ENCODE measurements at places on chromosomes 1 and 21.

DNA sequence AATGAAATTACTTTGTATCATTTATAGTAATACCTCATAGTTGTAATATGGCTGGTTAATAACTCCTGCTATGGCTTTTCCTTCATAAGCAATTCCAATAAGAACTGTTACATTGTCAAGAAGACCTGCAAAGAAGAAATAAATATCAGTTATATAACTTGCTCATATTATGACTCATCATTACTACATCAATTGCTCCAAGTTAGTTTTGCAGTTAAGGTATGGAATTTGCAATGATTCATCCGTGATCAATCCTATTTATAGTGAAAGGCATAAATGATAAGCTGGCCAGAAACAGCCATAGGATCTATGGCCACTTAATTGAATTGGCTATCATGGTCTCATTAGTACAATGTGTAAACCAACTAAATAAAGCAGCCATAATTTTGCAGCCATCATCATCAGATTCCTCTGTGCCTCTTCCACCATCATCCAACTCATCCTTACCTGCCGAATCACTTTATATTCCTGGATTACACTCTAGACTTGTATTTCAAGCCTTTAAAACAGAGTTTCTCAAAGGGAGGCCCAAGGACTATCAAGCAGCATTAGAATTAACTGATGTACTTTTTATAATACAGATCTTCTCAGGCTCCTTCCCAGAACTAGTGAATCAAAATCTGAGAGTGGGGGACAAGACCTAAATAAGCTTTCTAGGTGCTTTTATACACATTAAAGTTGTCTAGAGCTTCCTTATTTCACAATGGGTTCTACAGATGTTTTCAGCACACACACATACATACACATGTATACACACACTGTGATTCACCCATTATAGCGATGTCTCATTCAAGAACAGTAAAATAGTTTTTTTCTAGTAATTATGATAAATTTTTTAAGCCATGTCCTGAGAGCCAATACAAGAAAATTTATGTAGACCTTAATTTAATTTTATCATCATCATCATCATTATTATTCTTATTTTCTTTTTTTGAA lies 21.2 kb upstream of the EPRS1 start:
- DNase-seq = no peak

DNA sequence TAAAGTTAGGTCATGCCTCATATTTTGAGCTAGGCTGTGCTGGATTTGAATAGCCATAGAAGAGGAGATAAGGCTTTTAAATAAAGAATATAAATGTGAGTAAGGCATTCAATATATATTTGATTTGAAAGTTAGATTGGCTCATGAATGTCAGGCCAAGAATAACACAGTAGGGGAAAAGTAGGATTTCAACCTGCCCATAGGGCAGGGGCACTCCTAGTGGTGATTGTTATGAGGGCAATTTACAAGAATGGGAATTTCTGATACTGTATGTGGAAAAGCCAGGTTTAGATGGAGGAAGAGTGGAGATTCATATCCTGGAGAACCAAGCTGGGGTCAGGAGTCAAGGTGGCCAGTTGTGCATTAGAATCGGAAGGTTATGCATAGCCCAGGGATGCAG lies 74.9 kb downstream of the DNAH14 start:
- DNase-seq = no peak

GRCh38 chr1:88735909-88736308 lies 51.8 kb downstream of the PKN2 start:
- DNase-seq = no peak

DNA sequence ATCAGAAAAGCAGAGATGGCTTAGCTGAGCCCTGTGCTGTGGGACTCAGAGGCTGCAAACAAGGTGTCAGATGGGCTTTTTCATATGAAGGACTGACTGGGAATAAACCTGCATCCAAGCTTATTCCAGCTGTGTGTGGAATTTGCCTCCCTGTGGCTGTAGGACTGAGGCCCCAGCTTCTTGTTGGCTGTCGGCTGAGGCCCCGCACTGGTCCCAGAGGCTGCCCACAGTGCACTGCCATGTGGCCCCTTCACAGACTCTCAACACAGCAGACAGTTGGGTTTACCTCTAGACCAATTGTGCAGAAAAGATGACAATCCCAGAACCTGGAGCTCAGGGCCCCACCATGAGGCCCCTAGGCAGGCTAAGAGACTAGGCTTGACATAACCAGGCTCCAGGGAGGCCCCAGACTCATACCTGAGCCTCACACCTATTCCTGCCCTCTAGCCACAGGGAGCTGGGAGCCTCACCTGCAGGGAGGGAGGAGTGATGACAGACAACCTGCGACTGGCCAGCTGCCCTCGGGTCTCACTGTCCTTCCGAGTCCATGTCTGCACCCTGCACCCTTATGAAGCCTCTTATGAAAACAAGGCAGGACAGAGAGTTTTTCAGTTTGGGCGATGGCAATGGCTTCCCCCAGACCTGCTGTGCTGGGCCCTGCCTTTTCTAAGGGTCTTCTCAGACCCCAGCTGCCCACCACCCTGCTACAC lies 615.5 kb downstream of the NPHP4 start:
- no peak for DNase-seq

GRCh38 chr1:151047591-151047924 lies at the start of gene C1orf56:
TSS of gene C1orf56 (plus strand) at chr1:151047751. CDS start at chr1:151047848, 97 bp downstream.
- peak; percentile 70 for DNase-seq

DNA sequence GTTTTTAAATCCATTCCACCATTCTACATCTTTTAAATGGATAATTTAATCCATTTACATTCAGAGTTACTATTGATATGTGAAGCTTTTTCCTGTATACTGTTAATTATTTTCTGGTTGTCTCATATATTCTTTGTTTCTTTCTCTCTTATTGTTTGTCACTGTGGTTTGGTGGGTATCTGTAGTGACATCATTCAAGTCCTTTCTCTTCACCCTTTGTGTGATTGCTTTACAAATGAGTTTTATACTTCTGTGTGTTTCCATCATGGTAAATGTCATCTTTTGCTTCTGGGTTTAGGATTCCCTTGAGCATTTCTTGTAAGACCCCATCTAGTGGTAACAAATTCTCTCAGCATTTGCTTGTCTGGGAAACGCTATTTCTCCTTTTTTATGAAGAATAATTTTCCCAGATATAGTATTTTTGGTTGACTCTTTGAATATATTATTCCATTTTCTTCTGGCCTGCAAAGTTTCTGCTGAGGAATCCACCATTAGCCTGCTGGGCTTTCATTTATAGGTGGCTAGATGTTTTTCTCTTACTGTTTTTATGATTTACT lies 10.2 kb downstream of the LY9 start:
- DNase-seq = no peak

DNA sequence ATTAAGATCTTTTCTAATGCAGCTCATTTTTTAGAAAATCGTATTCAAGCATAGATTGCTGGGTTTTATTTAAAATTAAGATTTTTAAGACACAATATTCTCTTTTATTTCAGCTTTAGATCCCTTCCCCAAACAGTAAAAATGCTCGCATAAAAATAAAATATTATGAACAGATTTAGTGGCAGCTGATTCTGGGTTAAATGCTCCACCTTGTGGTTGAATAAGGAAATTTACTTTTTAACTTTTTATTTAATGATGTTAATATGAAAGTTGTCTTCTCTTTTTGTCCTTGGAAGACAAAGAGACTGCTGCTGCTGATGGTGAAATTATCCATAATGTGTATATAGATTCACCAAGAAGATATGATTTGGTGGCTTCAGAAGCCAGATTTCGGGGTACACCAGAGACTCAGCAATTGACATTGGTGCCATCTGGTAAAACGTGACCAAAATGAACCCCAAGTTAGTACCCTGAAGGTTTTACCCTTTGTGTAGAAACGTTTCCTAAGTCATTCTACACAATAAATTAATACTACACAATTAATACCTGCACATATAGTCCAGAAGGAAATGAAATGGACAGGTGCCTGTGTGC lies 128.0 kb downstream of the ADAMTS1 start:
- no peak for DNase-seq

DNA sequence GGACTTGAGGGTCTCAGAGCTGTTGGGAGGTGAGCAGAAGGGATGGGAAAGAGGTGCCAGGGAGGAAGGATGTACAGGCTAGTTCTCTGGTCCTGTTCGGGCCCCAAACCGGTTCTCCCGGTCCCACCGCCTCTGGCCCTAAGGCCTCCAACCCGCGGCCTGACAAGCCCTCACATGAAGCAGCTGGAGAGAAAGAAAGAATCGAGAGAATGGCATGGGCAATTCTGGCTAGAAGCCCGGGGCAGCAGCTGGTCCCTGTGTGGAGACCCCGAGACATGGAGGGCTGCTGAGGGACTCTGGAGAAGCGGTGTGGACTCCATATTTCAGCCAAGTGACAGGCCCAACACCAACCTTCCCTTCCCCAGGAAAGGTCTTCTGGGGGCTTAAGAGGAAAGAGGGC lies 730 bp downstream of the CDC42SE1 start:
- no peak for DNase-seq

GRCh38 chr1:50197216-50197615 lies 88.5 kb downstream of the ELAVL4 start:
- no peak for DNase-seq

GRCh38 chr21:42512346-42513034 lies 1.2 kb upstream of the SLC37A1 start:
- no peak for DNase-seq

GRCh38 chr1:111404588-111404987 lies 22.9 kb downstream of the OVGP1 start:
- DNase-seq = no peak

GRCh38 chr1:85569122-85569521 lies 11.4 kb upstream of the CCN1 start:
- no peak for DNase-seq

GRCh38 chr1:154772606-154773506 lies 97.2 kb downstream of the KCNN3 start:
- no peak for DNase-seq

DNA sequence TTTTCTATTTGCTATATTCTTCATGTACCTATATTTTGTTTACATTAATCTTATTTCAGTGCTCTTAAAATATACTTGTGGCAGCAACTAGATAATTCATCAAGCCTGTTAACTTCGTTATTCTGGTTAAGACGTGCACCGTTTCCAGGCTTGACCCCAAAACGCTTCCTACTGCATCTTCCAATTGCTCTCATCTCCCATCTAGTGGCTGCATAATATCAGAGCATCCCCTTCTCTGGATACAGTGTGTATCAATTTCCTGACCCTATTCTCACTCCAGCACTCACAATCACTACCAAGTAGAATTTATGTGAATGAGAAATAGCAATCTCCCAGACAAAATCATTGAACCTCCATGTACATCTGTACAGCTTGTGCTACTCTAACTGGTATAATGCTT lies 1280.3 kb upstream of the B3GALT2 start:
- no peak for DNase-seq

- no peak for DNase-seq
These were observed 385.2 kb downstream of the NUF2 start for GRCh38 chr1:163706915-163707314.

- no peak for DNase-seq
These were observed 64.1 kb downstream of the KIFAP3 start for GRCh38 chr1:170010443-170010842.

GRCh38 chr21:46195595-46196195 lies 11.4 kb upstream of the SPATC1L start:
- DNase-seq = no peak

DNA sequence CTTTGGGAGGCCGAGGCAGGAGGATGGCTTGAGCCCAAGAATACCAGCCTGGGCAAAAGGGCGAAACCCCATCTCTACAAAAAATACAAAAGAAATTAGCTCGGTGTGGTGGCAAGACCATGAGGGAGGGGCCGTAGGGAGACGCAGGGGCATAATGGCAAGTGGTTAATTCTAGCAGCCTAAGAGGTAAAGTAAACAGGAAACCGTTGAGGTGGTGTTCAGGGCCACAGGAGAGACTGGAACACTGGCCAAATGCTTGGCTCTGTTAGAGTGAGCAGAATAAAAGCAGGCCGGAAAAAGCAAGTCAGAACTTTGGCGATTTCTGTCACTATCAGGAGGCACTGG lies 89.2 kb downstream of the RIPK4 start:
- DNase-seq = no peak

- no peak for DNase-seq
These were observed 352.4 kb downstream of the PTBP2 start for GRCh38 chr1:97073936-97074335.

DNA sequence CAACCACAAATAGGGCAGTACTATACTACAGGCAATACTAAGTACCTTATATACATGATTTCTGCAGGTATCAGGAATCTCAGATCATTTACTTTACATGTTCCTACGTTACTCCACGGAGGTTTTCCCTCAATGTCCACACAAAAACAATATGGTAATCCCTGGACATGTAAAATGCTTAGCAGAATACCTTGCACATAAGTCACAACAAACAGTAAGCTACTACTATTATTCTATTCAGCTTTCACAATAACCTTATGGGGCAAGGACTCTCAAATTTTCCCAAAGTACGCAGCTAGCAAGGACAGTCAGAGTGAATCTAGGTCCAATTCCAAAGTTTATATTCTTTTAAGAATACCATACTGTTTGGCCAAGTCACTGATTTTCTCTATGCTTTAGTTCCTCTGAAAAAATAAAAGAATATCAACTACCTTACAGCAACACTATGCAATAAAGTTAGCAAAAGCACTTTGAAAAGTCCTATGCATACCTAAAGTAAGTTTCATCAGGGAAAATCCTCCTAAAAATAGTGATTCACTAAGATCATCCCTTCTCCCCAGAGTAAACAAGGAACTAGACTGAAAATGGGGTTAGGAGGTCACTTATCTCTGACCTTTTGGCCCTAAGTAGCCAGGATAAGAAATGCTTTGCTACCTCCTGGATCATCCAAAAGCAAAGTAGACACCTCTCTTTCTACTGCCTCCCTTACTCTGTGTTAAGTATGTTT lies 67.4 kb downstream of the LUZP1 start:
- no peak for DNase-seq

- DNase-seq = no peak
These were observed 282.4 kb upstream of the SGIP1 start for GRCh38 chr1:66251546-66251945.

DNA sequence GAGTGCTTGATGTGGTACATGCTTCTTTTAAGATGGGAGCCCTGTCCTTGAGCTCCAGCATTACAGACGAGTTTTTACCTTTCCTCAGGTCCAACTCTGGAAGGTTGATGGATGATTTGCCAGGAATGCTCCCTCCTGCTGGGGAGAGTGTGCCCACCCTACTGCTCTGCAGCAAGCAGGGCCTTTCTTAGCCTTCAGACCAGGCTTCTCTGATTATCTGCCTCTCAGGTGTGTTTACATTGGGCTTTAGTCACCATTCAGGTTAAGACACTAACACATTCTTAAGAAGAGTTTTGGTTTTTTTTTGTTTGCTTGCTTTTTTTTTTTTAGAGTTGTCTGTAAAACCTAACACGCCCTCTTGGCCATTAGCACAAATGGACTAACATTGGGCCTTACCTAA lies 301.8 kb downstream of the KCNT2 start:
- no peak for DNase-seq

GRCh38 chr1:39995973-39996393 lies 41.0 kb downstream of the MFSD2A start:
- no peak for DNase-seq

GRCh38 chr1:175870217-175870616 lies 126.8 kb upstream of the TNR start:
- DNase-seq = no peak

- DNase-seq = peak; percentile 85
These were observed 7.1 kb upstream of the GPR61 start for GRCh38 chr1:109532365-109533136.

- no peak for DNase-seq
These were observed 145.8 kb upstream of the WNT4 start for GRCh38 chr1:22288593-22289241.

All from psoas muscle (tissue), 8 donors.